Esophagus mucosa (tissue), 1 donor: ENCODE measurements at places on chromosomes 11 and 22.

GRCh38 chr11:39236916-39237315 is 2222.5 kb downstream of the LRRC4C start:
- no peak for ATAC-seq

- no peak for ATAC-seq
These were observed 92.4 kb downstream of the ZC3H12C start for GRCh38 chr11:110185599-110185998.

DNA sequence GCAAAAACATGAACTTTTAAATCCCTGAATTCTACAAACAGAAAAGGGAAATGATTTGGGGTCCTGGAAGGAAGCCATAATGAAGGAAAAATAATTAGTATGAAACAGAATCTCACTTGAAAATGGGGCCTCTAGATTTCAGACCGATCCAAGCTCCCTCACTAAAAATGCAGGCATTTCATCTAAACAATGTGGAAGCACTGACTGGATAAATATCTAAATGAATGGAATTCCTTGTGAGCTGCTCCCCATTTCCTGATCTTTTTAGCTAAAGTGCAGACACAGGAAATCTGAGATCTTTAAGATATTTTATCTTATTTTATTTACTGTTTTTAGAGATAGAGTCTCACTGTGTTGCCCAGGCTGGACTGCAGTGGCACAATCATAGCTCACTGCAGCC is 1255.8 kb downstream of the LRRC4C start:
- no peak for ATAC-seq

- ATAC-seq, result no peak
These were observed 357.8 kb upstream of the LARGE1 start for GRCh38 chr22:34278121-34278520.

GRCh38 chr22:39530692-39531331 is 1.7 kb downstream of the RPS19BP1 start:
- ATAC-seq, result no peak

- ATAC-seq, result no peak
These were observed 7.6 kb downstream of the YDJC start for GRCh38 chr22:21622011-21622918.

- ATAC-seq, result peak; percentile 41
These were observed 13.9 kb upstream of the PTS start for GRCh38 chr11:112212290-112212689.

GRCh38 chr11:110455718-110456117 is 26.0 kb downstream of the FDX1 start:
- ATAC-seq, result no peak

DNA sequence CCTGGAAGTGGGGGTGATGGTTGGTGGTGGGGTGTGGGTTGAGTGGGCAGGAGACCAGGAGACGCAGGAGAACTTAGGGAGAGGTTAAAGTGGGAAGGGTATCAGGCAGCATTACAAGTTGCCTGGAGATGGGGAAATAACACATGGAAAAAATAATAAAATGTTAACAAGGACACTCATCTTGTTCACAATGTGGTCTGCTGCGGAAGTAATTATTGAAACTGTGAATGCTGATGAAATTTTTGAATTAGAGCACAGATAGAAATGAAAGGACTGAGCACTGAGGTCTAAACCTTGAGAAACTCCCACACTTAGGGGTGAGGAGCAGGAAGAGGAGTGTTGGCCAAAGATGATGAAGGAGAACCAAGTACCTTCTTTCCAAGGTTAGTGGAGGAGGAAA is 346.0 kb upstream of the PLET1 start:
- no peak for ATAC-seq

- ATAC-seq, result no peak
These were observed 13.7 kb downstream of the ROBO3 start for GRCh38 chr11:124878759-124879492.

DNA sequence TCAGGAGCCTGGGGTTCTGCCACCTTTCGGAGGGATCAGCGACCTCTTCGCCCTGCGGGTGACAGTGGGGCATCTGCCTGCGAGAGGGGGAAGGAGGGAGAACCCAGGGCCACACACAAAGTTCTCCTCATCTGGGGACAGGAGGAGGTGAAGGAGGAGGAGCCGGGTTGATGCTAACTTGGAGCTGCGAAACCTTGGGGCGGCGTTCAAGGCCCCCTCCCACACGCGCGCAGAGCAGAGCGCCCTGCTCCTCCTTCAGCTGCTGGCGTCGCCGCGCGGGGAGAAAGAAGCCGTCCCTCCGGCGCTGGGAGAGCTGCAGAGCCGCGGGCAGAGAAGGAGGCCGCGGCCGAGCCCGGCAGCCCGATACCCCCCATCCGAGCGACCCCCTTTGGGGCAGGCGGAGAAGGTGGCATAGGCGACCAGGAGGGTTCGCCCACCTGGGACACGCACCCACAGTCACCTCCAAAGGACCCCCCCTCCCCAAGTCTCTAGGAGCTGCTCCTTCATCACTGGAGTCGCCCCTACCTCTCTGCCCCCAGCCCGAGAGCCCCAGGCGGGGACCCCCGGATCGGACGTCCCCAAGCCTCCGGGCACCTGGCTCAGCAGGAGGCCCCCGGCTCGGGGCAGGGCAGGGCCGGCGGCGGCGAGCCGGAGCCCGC is at the start of gene RASD2:
TSS of gene RASD2 (plus strand) at position 237 of the 659 bp plus-strand sequence. CDS start 5,979 bp downstream, outside the sequence.
- no peak for ATAC-seq

DNA sequence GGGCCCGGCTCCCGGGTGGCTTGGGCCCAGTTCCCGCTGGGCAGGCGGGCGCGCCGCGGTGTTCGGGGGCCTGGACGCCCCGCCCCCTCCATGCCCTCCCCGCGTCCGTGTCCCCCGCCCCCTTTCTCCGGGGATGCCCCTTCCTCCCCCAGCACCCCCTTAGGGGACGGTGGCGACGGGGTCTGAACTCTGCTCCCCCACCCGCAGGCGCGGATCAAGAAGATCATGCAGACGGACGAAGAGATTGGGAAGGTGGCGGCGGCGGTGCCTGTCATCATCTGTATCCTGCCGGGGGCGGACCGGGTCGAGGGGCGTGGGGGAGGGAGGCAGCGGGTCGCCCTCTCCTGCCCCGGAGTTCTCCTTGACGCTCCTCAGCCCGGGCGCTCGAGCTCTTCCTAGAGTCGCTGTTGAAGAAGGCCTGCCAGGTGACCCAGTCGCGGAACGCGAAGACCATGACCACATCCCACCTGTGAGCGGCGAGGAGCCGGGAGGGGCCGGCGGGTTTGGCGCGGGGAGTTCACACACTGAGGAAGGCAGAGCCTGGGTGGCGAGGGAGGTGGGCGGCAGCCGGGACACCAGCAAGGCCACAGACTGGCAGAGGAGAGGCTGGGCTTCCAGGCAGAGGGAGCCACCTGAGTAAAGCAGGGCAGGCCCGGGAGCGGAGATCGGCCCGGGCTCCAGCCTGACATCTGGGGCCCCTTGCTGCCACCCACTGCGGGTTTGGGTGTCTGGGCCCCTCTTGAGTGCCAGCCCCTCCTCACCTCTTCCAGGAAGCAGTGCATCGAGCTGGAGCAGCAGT is 546 bp downstream of the DRAP1 start:
- peak; percentile 12 for ATAC-seq

DNA sequence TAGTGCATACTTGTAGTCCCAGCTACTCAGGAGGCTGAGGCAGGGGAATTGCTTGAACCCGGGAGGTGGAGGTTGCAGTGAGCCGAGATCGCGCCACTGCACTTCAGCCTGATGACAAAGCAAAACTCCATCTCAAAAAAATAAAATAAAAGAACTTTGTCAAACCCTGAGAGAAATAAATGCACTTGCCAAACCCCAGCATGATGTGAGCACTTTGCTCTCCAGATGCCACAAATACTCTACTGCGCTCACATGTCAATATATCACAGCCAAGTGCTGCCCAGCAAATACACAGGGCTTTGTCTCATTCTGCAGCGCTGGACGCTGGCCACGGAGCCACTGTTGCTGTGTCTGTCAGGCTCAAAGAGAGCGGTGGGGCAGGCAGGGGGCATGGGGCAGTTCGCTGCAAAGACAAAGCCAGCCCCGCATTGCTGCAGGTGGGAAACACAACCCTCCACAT is 45.1 kb downstream of the AHNAK start:
- ATAC-seq, result no peak

DNA sequence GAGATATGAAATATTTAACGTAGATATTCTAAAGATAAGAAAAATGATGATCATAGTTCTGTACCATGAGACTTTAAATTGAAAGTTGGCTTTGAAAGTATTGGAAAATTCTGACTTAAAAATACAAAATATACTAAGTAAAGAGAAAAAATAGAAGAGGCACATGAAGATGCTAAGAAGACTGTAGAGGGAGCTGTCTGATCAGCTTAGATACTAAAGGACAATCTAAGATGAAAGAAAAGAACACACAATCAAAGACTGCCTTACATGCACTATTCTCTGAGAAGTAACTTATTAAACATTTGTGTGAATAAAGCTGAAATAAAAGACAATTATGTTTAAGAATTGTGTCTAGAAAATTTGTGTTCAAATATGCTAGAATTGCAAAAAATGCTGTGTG is 55.1 kb downstream of the RBMXL2 start:
- ATAC-seq, result no peak

GRCh38 chr11:16946477-16947282 is 67.5 kb downstream of the PLEKHA7 start:
- ATAC-seq, result no peak
